ENCODE measurements at places on chromosomes 3 and 15.

- no peak for DNase-seq
These were observed 291.6 kb upstream of the VEPH1 start for GRCh38 chr3:157794771-157795170.

- DNase-seq: no peak
These were observed 15.0 kb downstream of the LZTFL1 start for GRCh38 chr3:45826908-45827307.

DNA sequence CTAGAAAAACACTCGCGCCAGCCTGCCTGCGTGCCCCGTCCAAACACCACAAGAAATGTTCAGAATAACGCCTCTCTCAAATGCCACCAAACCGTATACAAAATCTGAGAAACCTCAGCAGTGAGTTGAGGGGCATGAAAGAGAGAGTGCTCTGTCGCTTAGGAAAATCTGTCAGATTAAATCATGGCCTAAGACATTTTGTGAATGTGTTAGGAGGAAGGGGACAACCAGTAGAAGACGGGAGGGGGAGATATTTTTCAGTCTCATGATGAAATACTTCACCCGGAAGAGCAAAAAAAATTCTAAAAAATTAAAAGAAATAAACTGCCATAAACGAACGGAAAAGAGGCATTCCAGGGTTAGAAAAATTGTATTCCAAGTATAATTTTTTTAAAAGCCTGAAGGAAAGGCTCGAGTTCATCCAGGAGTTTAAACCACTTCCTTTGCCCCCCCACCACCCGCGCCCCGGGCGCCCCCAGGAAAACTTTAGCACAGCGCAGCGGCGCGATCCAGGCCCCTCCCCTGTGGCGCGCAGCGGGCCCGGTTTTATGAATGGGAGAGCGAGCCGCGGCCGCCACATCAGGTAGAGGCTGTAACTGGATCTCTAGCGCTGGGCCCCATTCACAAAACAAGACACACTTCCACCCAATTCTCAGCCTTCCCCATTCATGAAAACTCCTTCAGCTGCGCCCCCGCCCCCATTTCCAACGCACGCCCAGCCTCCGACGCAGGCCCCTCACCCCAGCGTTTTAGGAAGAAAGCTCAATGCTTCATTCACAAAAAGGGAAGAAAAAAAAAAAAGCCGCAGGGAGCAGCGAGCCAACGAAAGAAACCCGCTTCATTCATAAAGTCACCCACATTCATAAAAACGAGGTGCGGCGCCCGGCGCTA lies 1.4 kb downstream of the ETV5 start:
- DNase-seq: no peak

GRCh38 chr3:189273736-189274135 lies 102.0 kb downstream of the TPRG1 start:
- no peak for DNase-seq

- no peak for DNase-seq
These were observed 361.8 kb downstream of the FGF12 start for GRCh38 chr3:192365571-192365970.

GRCh38 chr3:185175370-185175987 lies 22.6 kb upstream of the C3orf70 start:
- DNase-seq: no peak

- no peak for DNase-seq
These were observed 1055.7 kb downstream of the NAALADL2 start for GRCh38 chr3:175914785-175915184.

GRCh38 chr3:157122832-157123427 lies 37.0 kb downstream of the CCNL1 start:
- no peak for DNase-seq

Measured in renal cortex interstitium (tissue), 15 donors.